Stimulated activated CD4-positive, alpha-beta T cell treated with anti-CD3 and anti-CD28 coated beads, Interleukin-4, amount 100 ng/mL, for 24 hours (primary cell): ENCODE measurements at places on chromosomes 11 and 22.

GRCh38 chr11:45872651-45873356, 12.6 kb upstream of the MAPK8IP1 start:
- peak; percentile 8 for DNase-seq

DNA sequence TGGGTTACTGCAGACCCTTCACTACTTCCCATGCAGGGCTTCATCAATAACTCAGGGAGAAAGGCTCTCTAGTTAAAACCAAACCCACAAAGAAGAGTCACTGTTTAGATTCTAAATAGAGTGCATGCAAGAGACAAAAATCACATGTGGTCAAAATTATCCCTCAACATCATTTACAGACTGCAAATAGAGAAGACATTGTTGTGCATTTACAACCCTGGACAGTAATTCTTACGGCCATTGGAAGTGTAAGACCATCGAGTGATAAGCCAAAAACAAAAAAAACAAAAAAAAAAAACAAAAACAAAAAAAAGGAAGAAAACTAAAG, 93.4 kb downstream of the RASSF10 start:
- no peak for DNase-seq

GRCh38 chr11:35933320-35933871, 10.5 kb upstream of the LDLRAD3 start:
- DNase-seq, result no peak

GRCh38 chr11:133355095-133355494, 177.2 kb downstream of the OPCML start:
- DNase-seq, result no peak

- no peak for DNase-seq
Measured at GRCh38 chr11:36308577-36308976, 12.5 kb downstream of the PRR5L start.

- DNase-seq, result no peak
Measured at GRCh38 chr11:107882095-107882820, 23.7 kb upstream of the SLC35F2 start.

DNA sequence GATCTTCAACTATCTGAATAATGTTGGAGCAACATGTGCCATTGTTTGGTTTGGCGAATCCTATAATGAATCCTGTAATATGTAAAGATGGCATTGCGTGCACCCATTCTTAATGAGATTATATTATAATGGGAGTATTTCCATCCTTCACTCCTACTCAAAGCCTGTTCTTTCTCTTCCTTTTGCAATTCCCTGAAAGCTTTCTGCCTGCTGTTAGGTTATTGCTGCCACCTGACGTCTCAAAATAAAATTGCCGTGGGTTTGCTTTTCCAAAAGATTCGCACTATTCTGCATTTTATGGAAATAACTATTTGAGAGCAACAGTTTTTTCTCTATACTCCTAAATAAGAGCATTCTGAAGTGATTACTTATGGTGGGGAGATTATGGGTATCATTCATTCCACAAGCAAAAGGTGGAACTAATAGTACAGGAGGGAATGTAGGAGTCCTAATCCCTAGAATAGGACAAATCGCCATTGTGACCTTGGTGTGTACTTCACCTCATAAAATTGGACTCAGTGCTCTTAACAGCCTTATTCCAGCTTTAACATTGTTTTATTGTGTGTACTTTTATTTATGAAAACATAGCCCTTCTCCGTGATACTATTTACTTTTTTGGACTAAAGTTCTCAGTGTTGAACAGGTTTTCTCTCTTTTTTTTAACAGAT, 69.6 kb upstream of the ALKBH3 start:
- DNase-seq, result no peak

DNA sequence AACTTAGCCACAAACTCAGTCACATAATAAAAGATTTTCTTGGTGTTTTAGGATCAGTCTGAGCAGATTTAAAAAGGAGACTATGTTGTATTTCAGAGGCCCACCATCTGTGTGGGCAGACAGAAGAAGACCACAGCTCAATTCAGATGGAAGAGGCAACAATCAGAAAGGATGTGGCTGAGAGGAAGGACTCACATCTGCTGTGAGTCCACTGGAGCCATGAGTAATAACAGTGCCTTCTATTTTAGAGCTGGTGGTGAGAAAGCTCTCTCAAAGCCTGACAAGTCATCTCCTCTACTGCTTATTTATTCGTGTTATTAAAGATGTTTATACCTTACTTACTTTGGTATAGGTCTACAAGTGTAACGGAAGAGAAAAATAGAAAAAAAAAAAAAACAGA, 357.2 kb downstream of the OPCML start:
- no peak for DNase-seq

GRCh38 chr11:57210781-57211180, 26.3 kb downstream of the APLNR start:
- DNase-seq, result no peak

- DNase-seq, result no peak
Measured at GRCh38 chr11:60835534-60835846, 6.4 kb upstream of the CCDC86 start.

- DNase-seq, result no peak
Measured at GRCh38 chr22:49958366-49958921, 2.1 kb upstream of the PIM3 start.

GRCh38 chr22:21803811-21804249, 63.6 kb downstream of the MAPK1 start:
- no peak for DNase-seq

DNA sequence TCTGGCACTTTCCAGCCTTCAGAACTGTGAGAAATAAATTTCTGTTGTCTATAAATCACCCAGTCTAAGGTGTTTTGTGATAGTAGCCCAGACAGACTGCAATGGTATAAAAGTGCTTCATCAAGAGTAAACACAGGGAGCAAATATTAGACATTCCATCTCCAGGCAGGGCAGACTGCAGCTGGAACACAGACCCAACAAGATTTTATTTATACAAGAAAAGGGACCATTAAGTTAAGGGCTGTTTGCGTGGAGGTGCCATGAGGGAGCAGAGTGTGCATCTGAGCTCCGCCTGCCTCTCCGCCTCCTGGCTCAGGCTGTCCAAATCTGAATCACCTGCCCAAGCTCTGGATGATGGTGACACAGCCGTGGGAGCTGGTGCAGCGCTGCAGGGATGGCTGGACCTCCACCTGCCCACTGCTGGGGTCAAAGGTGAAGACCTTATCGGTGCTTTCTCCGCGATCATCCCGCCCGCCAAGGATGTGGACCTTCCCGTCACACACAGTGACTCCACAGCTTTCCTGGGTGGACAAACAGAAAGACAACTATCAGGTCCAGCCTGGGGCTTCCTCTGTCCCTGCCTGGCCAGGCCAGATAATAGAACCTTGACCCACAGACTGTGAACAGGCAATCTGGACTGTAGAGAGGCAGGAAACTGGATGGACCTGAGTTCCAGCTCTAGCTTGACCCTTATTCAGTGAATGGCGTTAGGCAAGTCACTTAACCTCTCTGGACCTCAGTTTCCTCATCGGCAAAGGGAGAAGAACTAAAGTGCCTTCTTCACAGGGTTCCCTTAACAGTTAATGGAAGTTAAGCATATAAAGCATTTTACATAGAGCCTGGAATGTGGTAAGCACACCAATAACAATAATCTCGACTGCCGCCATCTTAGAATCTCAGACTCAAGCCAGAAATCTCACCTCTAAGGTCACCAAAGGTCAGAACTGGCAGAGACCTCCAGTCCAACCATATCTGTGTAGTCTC, 10.5 kb downstream of the KLHL35 start:
- no peak for DNase-seq
